ENCODE measurements at places on chromosomes 12 and 14. TPM values are rescaled to one million over a fixed set of nuclear protein-coding genes. Genes with fewer than 3 reads are reported as not detected.

- no peaks in the 10 kb centered on the region for H3K27me3 ChIP-seq
- H3K27ac ChIP-seq = no peak overlapping the region
- no peaks in the 10 kb centered on the region for H3K36me3 ChIP-seq
Observed at GRCh38 chr12:117724543-117724942, 244.2 kb downstream of the KSR2 start.

GRCh38 chr14:95319312-95320077 is at the start of gene CLMN:
TSS of gene CLMN (minus strand) at chr14:95319908. CDS start at chr14:95319792, 116 bp downstream.
- H3K27ac ChIP-seq = peak within 1 kb of the TSS; percentile 66
- H3K27me3 ChIP-seq = no peaks in the 10 kb centered on the region
- no peaks in the 10 kb centered on the region for H3K36me3 ChIP-seq
- peaks cover 25% of the 10 kb centered on the region for H3K4me1 ChIP-seq
- H3K4me3 ChIP-seq = peak within 1 kb of the TSS; percentile 66

GRCh38 chr12:47207340-47207717 is 127.6 kb upstream of the AMIGO2 start:
- peak overlapping the region; percentile 31 for H3K4me3 ChIP-seq
- peaks cover 80% of the 10 kb centered on the region for H3K4me1 ChIP-seq
- H3K36me3 ChIP-seq = peaks cover 1% of the 10 kb centered on the region
- DNase-seq = peak; percentile 87

DNA sequence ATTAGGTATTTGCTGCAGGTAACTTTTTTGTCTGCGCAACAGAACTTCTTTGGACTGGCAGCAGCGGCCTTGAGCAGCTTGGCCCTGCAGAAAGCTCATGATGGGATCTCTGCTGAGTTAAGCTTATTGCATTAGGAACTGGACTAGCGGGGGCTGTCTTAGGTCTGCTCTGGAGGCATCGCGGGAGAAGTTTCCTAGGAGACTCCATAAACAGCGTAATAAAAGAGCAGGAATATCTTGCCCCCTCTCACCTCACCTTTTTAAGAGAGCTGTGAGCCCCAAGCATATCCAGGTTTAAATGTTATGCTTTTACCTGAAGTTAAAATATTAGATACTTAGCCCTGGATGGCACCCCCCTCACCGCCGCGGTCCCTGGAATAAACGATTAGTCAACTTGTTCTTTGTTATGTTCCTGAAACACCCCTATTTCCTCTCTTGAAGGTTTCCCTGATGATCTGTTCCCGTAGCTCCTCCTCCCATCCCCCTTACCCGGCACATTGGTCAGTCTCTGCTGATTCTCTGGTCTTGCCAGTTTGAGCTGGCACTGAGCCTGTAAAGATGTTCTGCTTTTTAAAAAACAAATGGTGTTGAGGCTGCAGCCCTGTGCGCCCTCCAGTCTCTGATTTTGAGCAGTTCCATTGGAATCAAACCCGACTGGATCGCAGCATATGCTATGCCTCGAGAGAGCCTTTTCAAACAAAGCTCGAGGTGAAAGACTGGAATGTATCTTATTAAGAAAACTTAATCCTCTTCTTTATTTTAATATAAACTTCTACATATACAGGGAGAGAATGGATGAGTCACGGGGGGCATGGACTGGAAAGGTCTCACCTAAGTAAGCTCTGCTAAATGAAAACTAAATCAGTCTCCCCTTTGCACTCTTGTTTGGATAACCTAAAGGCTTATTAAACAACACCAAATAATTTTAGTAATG is 1.9 kb downstream of the MLXIP start:
- H3K27me3 ChIP-seq = no peaks in the 10 kb centered on the region
- H3K36me3 ChIP-seq = no peaks in the 10 kb centered on the region
- peak overlapping the region; percentile 25 for H3K27ac ChIP-seq
- DNase-seq = no peak

GRCh38 chr12:48336061-48336460 is 14.7 kb downstream of the ZNF641 start:
- H3K27me3 ChIP-seq = no peaks in the 10 kb centered on the region
- no peak overlapping the region for H3K4me3 ChIP-seq
- no peak for DNase-seq
- H3K27ac ChIP-seq = no peak overlapping the region

DNA sequence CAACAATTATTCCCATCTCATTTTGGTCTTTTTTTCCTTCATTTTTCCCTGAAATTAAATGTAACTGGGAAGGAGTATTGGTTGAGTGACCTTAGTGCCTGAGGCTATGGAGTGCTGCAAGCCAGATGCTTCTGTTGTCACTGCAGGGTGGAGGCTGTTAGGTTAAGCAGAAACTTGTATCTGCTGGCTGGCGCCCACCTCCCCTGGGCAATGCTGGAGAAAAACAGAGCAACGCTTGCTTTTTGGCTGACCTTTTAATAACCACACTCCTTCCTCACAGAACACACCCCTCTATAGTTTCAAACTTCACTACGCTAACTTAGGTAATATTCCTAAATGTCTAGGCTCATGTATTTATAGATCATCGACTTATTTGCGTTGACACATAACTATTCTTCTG is 583.5 kb upstream of the NOVA1 start:
- no peaks in the 10 kb centered on the region for H3K4me1 ChIP-seq
- no peak overlapping the region for H3K27ac ChIP-seq
- no peak overlapping the region for H3K4me3 ChIP-seq
- no peak for DNase-seq
- H3K27me3 ChIP-seq = no peaks in the 10 kb centered on the region

DNA sequence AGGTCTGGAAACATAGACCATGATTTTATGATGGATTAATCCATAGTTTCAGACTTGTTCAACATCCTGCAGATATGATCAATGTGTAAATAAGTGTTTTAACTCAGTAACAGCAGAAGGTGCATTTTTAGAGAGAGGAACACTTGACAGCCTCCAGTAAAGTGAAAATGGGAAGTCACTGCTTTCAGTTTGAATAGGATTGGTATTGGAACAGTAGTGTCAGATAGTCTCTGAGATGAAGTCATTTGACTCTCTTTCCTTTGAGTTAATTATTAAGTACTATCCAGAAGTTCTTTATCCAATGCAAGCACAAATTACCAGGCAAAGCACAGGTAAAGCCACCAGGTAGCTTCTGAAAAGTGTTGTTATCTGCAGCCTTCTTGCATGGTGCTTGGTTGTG is 14.5 kb upstream of the NAV3 start:
- no peak overlapping the region for H3K27ac ChIP-seq
- H3K27me3 ChIP-seq = no peaks in the 10 kb centered on the region
- no peak for DNase-seq
- no peaks in the 10 kb centered on the region for H3K4me1 ChIP-seq

GRCh38 chr12:31631809-31632208 is 27.7 kb upstream of the ETFBKMT start:
- no peak overlapping the region for H3K27ac ChIP-seq
- H3K27me3 ChIP-seq = no peaks in the 10 kb centered on the region
- H3K4me1 ChIP-seq = peaks cover 28% of the 10 kb centered on the region
- peak; percentile 39 for DNase-seq

GRCh38 chr12:50041062-50041860 is 16.0 kb upstream of the RACGAP1 start:
- H3K27me3 ChIP-seq = no peaks in the 10 kb centered on the region
- H3K4me3 ChIP-seq = no peak overlapping the region
- no peak overlapping the region for H3K27ac ChIP-seq
- H3K4me1 ChIP-seq = no peaks in the 10 kb centered on the region

- no peak overlapping the region for H3K4me3 ChIP-seq
- H3K36me3 ChIP-seq = no peaks in the 10 kb centered on the region
- no peak for DNase-seq
- no peaks in the 10 kb centered on the region for H3K27me3 ChIP-seq
Observed at GRCh38 chr12:121237415-121237814, 27.5 kb downstream of the P2RX4 start.

GRCh38 chr12:99108924-99109323 is 463.8 kb downstream of the APAF1 start:
- H3K4me1 ChIP-seq = no peaks in the 10 kb centered on the region
- no peak for DNase-seq
- no peaks in the 10 kb centered on the region for H3K36me3 ChIP-seq

DNA sequence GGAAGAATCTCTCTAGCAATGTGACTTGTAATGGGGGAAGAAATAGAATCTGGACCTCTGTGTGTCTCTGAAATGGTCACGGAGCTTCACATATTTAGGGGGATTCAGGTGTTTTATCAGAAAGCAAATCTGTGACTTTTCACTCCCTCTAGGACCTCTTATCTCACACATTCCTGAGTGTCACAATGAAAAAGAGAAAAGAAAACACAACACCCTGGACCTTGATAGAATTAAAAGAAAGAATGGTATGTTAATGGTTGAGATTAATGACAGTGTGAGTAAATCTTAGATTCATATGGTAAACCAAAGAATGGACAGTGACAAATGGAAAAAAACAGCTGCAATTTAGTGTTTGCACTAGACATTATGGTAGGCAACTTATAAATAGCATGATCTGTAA is 68.5 kb downstream of the PKP2 start:
- H3K27me3 ChIP-seq = no peaks in the 10 kb centered on the region
- H3K4me3 ChIP-seq = no peak overlapping the region
- no peak for DNase-seq
- H3K27ac ChIP-seq = no peak overlapping the region

- H3K4me3 ChIP-seq = no peak overlapping the region
- no peaks in the 10 kb centered on the region for H3K36me3 ChIP-seq
- no peaks in the 10 kb centered on the region for H3K4me1 ChIP-seq
Observed at GRCh38 chr14:61677479-61677878, 17.8 kb upstream of the HIF1A start.

DNA sequence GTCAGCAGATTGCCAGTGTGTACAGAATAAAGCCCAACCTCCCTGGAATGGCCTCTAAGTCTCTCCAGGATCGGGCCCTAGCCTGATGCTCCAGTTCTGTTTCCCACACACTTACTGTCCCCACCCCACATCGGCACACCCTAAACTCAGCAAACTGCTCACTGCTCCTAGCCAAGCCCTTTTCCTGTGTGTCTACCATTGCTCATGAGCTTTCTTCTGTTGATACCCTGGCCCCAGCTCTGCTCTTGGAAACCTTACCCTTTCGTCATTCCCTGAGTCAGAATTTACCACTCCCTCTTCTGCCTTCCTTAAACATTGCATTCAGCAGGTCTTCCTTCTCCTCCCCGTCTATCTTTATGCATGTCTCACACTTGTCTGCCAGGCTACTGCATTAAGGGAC is 158.9 kb downstream of the TMX1 start:
- no peak overlapping the region for H3K4me3 ChIP-seq
- H3K36me3 ChIP-seq = no peaks in the 10 kb centered on the region
- DNase-seq = no peak
- no peaks in the 10 kb centered on the region for H3K4me1 ChIP-seq
- H3K27ac ChIP-seq = no peak overlapping the region

- H3K36me3 ChIP-seq = no peaks in the 10 kb centered on the region
- H3K27me3 ChIP-seq = no peaks in the 10 kb centered on the region
- no peak overlapping the region for H3K27ac ChIP-seq
- no peaks in the 10 kb centered on the region for H3K4me1 ChIP-seq
- no peak for DNase-seq
Observed at GRCh38 chr12:82437744-82438143, 79.4 kb downstream of the METTL25 start.

GRCh38 chr12:26156201-26156871 is 31.5 kb upstream of the BHLHE41 start:
- H3K36me3 ChIP-seq = no peaks in the 10 kb centered on the region
- no peaks in the 10 kb centered on the region for H3K27me3 ChIP-seq
- H3K4me3 ChIP-seq = peak overlapping the region; percentile 3
- peaks cover 73% of the 10 kb centered on the region for H3K4me1 ChIP-seq
- DNase-seq = peak; percentile 90

DNA sequence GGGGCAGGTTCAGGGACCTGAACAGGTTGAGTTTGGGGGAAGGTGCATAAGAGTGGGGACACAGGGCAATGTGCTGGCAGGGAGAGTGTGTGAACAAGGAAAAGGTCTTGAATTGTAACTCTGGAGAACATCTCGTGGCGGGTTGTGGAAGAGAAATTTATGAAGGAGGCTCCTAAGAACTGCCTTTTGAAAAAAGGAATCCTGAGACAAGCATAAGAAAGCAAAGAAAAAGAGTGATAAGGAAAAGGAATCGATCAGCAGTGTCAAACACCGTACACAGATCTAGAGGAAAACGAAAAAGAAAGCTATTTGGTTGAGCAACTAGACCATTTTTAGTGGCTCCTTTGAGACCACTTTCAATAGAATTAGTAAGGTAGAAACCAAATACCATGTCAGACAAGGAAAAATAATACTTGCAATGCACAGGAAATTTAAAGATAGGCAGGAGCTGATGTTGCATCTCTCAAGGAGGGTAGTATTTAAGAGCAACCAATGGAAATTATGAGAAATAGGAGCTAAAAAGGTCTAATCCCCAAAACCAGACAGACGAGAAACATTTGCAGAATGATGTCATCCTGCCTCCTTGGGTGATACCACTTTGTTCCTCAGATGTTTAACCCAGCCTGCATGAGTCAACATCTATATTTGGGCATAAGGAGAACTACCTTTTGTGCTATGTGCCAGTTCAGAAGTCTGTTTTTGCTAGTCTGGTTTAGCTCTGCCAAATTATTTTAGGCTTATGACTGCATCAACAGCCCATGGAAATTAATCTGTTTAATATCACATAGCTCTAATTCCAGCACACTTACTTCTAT is 64.5 kb upstream of the STK38L start:
- no peak overlapping the region for H3K4me3 ChIP-seq
- H3K4me1 ChIP-seq = peaks cover 9% of the 10 kb centered on the region
- no peaks in the 10 kb centered on the region for H3K36me3 ChIP-seq
- H3K27ac ChIP-seq = peak overlapping the region; percentile 24
- DNase-seq = peak; percentile 50

GRCh38 chr12:121581686-121582429 is 1.0 kb upstream of the KDM2B start:
- peaks cover 23% of the 10 kb centered on the region for H3K4me1 ChIP-seq
- H3K4me3 ChIP-seq = peak overlapping the region; percentile 64
- H3K27me3 ChIP-seq = no peaks in the 10 kb centered on the region
- peak overlapping the region; percentile 77 for H3K27ac ChIP-seq
- H3K36me3 ChIP-seq = no peaks in the 10 kb centered on the region

DNA sequence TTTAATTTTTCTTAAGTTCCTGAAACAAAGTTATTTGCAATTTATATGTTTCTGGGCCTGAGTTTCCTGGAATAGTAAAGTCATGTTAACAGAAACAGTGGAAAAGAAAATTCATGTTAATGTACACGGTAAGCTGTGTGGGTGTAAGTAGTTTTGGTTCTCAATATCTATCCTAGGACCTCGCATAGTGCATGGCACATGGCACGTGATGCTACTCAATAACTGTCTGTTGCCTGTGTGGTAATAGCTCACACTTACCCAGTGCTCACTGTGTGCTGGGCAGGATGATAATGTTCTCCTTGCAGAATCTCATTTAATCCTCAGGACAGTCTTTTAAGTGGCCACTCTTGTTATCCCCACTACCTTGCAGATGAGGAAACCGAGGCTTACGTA is 100.7 kb downstream of the DUSP16 start:
- H3K4me1 ChIP-seq = no peaks in the 10 kb centered on the region
- peaks cover 14% of the 10 kb centered on the region for H3K36me3 ChIP-seq
- no peaks in the 10 kb centered on the region for H3K27me3 ChIP-seq
- H3K4me3 ChIP-seq = no peak overlapping the region

CEBPE gene
- polyA plus RNA-seq = 0.45 TPM

ASCL1 gene
- polyA plus RNA-seq = not detected

KCNH5 gene
- polyA plus RNA-seq = not detected

SDR9C7 gene
- polyA plus RNA-seq = not detected

All from B cell (primary cell).